ENCODE measurements at places on chromosomes 16 and 17.

GRCh38 chr16:1992704-1993317, 3.0 kb downstream of the SYNGR3 start:
- DNase-seq, result no peak

DNA sequence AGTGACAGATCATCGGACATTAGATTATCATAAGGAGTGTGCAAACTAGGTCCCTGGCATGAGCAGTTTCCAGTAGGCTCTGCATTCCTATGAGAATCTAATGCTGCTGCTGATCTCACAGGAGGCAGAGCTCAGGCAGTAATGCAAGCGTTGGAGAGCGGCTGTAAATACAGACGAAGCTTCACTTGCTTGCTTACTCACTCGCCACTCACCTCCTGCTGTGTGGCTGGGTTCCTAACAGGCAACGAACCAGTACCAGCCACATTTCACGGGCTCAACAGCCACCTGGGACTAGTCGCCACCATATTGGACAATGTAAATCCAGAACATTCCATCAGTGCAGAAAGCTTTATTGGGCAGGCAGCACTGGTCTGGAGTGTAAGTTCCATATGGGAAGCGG, 7.7 kb downstream of the JPH3 start:
- DNase-seq, result no peak

GRCh38 chr16:24036614-24037013, 200.8 kb downstream of the PRKCB start:
- DNase-seq, result no peak

GRCh38 chr17:62648251-62648955, 20.9 kb downstream of the MRC2 start:
- DNase-seq, result no peak

- no peak for DNase-seq
These were observed 1.3 kb downstream of the HGS start for GRCh38 chr17:81685108-81685507.

DNA sequence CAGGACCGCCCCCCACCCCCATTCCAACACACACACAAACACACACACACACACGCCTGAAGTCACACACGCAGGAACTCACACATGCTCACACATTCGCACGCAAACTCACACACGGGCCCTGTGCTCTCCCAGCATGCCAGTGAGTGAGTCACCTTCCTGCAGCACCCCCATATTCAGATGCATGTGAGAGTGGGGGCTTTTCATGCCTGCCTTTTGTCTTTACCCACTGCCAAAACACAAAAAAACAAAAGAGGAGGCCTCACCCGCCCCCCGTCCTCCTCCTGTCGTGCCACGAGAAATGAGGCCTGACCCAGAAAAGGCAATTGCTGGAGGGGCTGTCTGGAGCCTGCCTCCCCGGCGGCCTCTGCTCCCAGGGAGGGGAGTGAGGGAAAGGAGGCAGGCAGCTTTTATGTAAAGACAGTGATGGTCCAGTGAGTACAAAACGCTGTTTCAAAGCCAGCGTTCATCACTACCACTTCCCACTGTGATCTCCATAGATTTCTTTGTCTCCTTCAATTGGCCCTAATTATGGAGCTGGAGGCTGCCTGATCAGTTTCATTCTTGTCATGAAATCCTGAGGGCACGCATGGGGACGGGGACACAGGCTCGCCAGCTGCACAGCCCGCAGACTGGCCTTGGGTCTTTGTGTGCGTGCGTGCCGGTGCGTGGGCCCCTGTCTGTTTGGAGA, 29.5 kb upstream of the GSE1 start:
- DNase-seq, result no peak

- no peak for DNase-seq
These were observed 805 bp downstream of the HNF1B start for GRCh38 chr17:37743875-37744632.
